ENCODE measurements at places on chromosomes 3 and 15. TPM values are rescaled to one million over a fixed set of nuclear protein-coding genes. Genes with fewer than 3 reads are reported as not detected.

DUOX1 gene
- under 0.01 TPM for total RNA-seq

PCSK6 gene
- 11.6 TPM for total RNA-seq

CHDH gene
- total RNA-seq, result under 0.01 TPM

PCOLCE2 gene
- 60.7 TPM for total RNA-seq

COL6A6 gene
- total RNA-seq, result 1.2 TPM

GOLGA6L7 gene
- total RNA-seq, result not detected

TGM4 gene
- not detected for total RNA-seq

CLDN11 gene
- 563 TPM for total RNA-seq

Measured in smooth muscle cell of bladder (primary cell).